ENCODE measurements at places on chromosomes 2 and 18.

DNA sequence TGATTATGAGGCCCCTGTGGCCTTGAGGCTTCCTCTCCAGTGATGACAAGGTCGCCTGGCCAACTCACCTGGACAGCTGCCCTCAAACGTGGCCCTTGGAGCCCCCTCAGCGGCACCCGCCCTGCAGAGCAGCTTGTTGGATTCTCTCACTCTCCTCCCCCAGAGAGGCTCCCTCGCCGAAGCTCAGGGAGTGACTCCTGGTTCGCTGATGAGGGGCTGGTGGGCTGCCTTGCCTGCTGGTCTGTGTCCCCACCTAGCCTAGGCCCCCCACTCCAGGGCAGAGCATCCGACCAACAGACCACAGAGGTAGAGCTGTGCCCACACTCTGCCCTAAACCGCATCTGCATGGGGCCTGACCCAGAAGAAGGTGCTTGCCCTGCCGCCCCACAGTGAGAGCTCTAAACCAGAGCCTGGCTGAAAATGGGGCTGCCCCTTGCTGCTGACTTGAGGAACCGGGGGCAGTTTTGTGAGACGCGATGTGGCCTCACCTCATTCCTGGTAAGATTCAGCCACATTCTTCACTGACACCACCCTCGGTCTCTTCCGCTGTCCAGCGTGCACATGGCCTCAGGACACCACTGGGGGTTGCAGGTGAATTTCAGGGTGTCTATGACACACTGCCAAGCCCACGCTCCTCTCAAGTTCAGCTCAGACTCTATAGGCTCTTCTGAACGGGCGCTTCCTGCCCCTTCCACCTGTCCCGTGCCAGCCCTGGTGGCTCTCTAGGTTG, 131.6 kb downstream of the CABLES1 start:
- DNase-seq: no peak

GRCh38 chr2:165794536-165794928, 485 bp upstream of the GALNT3 start:
- peak; percentile 74 for DNase-seq

DNA sequence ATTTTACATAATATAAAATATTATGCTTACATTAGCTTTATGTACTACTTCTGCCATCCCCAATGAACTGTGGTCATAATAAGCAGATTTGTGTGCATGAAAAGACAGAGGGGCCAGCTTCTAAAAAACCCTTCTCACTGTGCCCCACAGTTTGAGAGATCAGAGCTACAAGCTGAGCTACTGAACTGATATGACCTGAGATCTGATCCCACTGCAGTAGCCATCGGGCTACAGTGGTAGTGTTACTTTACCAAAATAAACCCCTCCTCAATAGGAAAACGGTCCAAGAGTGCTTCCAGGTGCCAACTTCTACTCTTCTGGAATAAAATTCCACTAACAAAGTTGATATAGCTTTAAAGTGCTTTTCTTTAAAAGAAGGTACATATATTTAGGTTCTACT, 43.1 kb downstream of the IKZF2 start:
- no peak for DNase-seq

- peak; percentile 50 for DNase-seq
These were observed 29.4 kb upstream of the RNF149 start for GRCh38 chr2:101337877-101338276.

GRCh38 chr2:64952511-64953482, 36.4 kb upstream of the SLC1A4 start:
- peak; percentile 81 for DNase-seq

Data from GM23248 (cell line).